ENCODE measurements at places on chromosomes 7 and 10.

- no peak for DNase-seq
Observed at GRCh38 chr7:20236790-20237189, 19.6 kb upstream of the MACC1 start.

GRCh38 chr10:58577437-58577777 is 64.7 kb downstream of the BICC1 start:
- DNase-seq, result no peak

- DNase-seq, result no peak
Observed at GRCh38 chr7:129702761-129703338, 91.3 kb downstream of the NRF1 start.

DNA sequence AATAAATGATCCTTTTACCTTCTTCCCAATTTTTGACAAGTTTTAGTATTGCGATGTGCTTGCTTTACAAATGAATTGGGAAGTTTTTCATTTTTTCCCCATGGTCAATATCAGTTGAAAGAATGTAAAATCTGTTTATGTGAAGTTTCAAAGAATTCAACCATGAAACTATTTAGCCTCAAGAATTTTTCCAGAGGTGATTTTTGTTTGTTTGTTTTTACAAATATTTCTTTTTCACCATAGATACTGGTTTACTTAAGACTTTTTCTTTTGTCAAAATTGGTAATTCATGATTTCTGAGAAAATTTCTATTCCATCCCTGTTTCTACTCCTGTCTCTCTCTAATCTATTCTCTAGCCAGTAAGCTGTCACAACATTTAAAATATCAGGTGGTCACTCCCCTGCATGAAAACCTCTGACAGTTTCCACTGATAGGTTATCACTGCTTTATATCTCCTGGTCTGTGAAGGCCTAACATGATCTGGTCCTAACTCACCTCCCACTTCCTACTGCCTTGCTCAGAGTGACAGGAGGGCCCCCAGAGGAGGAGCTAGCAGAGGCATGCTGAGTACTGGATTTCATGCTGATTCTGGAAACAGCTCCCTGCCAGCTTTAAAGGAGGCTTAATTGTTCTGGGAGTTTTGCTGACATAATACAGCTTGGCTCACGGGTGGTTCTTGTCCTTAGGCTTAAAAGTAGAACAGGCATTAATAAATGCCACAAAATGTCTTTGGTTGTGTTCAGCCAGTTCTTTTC is 7.6 kb upstream of the ARMS2 start:
- peak; percentile 19 for DNase-seq

DNA sequence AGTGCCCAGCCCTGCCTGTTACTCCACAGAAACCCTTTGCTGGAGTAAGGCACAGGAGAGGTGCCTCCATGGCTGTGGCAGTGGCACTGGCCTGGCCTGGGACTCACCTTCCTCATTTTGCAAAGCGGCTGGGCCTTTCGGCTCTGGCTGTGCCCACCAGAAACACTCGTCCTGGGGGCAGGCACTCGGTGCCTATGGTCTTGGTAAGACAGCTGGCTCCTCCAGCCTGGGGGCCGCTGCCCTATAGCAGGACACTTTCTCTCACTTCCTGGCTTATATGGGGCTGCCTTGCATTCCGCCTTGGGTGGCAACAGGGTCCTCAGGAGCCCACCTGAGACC is 13.2 kb downstream of the ZMIZ1 start:
- DNase-seq, result no peak

GRCh38 chr7:101216860-101217387 is 457 bp downstream of the PLOD3 start:
- DNase-seq, result no peak

GRCh38 chr7:30921540-30922401 is 10.1 kb downstream of the AQP1 start:
- no peak for DNase-seq

- DNase-seq, result no peak
Observed at GRCh38 chr10:6143181-6143580, 54.3 kb downstream of the RBM17 start.

- DNase-seq, result no peak
Observed at GRCh38 chr10:114545071-114545470, 113.0 kb downstream of the ABLIM1 start.

DNA sequence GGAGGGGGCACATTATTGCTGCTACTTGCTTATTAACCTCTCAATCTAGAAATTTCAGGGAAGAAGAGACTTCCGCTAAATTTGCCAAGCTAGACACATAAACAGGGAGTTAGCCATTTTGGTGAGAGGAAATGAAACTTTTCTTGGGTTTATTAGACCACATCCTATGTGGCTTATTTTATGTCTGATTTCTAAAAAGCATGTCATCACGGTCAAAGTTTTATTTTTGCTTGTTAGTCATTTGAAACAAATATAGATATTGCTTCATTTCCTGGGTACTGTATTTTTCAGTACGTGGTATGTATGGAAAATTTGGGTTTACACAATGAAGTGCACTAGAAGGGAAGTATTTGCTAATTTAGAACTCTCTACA is 144.1 kb downstream of the TCF7L2 start:
- DNase-seq, result no peak

GRCh38 chr10:60495338-60496055 is 105.8 kb upstream of the ANK3 start:
- DNase-seq, result no peak

- DNase-seq, result no peak
Observed at GRCh38 chr10:77478247-77478961, 159.2 kb downstream of the KCNMA1 start.

- DNase-seq, result no peak
Observed at GRCh38 chr7:70673778-70674570, 458.0 kb upstream of the GALNT17 start.

DNA sequence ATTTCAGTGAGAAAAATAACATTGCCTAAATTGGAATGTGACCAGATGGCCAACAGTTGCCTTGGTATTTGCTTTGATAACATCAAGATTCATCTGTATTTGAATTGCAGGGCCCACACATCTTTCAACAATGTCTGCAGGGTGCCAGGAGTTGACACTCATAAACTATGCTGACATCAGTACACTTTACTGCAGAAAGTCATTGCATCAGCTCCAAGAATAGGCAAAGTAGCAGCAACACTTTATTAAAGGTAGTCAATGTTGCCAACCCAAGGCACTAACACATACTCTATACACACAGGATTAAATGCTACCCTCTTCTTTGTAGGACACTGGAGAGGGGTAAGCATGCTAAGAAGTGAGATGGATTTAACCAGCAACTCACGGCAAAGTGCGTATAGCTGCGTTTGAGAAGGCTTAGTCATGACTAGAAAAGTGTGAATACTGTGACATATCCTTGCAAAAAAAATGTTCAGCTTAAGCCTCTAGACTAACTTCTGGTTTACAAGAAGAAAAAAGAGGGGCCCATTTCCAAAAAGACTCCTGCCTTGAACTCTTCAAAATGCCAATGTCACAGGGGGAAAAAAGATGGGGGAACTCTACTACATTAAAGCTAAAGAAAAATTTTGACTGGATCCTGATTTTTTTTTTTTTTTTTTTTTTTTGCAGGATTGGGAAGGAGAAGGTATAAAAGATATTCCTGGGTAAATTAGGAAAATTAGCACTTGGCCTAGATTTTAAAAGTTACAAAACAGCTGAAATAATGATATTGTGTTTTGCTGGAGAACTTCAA is 2.2 kb downstream of the BBIP1 start:
- DNase-seq, result no peak

GRCh38 chr7:12951397-12951801 is 264.0 kb downstream of the ARL4A start:
- DNase-seq, result no peak

DNA sequence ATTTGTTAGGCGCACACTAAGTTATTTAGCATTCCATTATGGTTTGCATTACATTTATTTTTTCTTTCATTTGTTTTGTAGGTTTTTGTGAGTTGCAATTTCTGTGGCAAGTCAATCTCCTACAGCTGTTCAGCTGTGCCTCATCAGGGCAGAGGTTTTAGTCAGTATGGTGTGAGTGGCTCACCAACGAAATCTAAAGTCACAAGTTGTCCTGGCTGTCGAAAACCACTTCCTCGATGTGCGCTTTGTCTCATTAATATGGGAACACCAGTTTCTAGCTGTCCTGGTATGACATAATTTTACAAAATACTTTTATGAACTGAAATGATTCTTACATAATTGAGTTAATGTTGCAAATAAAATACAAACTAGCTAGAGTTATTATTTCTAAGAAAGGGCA is 29.5 kb downstream of the MIOS start:
- DNase-seq, result no peak

- DNase-seq, result no peak
Observed at GRCh38 chr10:133465950-133466474, 12.3 kb downstream of the SCART1 start.

DNA sequence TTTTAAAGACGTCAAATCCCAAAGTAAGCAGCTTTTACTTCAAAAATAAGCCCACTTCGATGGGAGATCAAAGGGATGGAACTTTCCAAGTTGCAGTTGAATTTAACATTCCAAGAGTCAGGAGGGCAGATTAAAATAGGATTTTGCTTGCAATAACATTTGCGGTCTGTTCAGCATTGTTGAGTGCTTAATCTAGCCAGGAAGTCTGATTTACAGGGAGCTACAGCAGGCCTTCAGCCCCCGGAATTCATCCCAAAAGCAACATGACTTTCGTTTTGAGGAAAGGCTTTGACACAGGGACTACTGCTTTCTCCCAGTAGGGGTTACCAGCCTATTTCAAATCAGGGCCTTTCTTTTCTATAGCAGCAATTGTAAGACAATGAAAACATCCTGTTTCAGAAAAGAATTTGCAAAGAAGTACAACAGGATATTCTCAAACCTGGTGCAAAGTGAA is 279.6 kb upstream of the PITRM1 start:
- no peak for DNase-seq

- DNase-seq, result no peak
Observed at GRCh38 chr7:131945313-131945911, 389.0 kb upstream of the PODXL start.

DNA sequence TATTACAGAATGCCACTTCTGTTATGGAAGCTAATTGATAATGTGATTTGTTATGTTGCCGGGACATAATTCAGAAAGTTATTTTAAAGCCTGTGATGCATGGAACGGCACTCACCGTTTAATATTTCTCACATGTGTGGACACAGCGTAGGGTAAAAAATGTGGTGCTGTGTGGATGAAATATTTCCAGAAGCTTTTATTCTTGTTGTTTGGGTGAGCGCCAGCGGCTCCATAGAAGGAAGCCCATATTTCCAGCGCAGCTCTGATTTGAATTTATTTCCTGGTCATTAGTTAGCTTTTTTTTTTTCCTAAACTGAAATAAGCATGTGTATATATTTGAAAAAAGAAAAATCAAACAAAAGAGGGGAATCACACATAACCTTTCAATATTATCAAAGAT is 20.2 kb upstream of the NKX6-2 start:
- no peak for DNase-seq

DNA sequence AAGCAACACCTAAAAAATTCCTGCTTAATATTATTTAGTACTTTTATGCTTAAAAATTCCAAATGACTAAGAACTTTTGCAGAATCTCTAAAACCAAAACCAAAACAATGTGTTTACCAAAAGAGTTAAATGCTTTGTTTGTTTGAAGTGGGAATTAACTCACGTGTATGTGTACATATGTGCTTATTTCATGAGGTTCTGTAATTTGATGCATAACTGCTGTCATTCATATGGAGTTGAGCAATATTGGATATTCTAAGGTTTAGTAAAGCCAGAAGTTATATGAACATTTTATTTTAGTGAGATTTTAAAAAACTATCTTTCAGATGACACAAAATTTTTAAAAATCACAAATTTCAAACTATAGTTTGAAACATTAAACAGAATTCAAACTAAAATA is 157.1 kb downstream of the PIP4K2A start:
- no peak for DNase-seq

GRCh38 chr10:79203833-79204232 is 135.1 kb downstream of the ZMIZ1 start:
- DNase-seq, result no peak

DNA sequence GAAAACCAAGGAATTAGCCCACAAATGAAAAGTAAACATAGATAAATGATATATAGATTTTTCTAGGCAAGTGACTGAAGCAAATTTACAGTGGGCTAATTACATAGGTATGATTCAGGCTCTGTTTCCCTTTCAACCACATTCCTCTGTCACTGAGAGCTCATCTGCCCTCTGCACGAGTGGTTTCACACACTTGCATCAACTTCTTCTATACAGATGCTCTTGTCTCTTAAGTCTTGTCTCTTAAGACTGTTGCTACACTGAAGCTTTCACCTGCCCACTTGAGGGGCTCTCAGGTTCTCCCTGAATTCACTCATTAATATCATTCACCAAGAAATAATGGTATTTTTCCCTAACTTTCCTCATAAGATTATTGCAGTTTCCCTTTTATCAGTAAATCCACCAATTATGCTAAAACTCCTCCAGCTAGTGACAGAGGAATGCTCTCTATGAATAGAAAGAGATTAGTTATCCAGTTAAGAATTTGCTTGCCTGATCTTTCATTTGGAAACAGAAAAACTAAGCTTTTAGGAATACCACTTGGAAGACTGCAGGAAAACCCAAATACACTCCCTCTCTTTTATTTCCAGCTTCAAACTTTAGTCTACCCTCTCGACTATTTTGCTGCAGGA is 95.7 kb downstream of the ELAPOR2 start:
- DNase-seq, result no peak

GRCh38 chr7:151579644-151580043 is 59.9 kb upstream of the RHEB start:
- DNase-seq, result no peak

DNA sequence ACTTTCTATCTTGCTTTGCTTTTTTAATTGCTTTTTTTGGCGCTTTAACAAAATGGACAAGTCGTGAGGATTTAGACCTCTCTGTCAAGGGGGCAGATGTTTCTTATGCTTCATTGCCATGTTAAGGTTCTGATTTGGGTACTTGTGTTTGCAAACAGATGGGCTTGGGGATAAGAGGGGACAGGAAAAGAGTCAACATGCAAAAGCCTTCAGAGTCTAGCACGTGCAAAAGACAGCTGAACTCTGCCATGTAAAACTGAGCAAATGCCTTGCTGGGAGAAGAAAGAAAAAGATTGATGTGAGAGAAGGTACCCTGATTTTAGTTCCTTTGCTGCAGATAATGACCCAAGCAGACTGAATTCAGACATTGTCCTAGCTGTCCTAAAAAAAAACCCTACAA is 173.1 kb downstream of the KIAA1217 start:
- no peak for DNase-seq

- no peak for DNase-seq
Observed at GRCh38 chr10:127398140-127398970, 150.8 kb upstream of the NPS start.

- no peak for DNase-seq
Observed at GRCh38 chr10:11760151-11760550, 18.0 kb downstream of the ECHDC3 start.

GRCh38 chr10:55404094-55404493 is 603.1 kb upstream of the PCDH15 start:
- DNase-seq, result no peak

DNA sequence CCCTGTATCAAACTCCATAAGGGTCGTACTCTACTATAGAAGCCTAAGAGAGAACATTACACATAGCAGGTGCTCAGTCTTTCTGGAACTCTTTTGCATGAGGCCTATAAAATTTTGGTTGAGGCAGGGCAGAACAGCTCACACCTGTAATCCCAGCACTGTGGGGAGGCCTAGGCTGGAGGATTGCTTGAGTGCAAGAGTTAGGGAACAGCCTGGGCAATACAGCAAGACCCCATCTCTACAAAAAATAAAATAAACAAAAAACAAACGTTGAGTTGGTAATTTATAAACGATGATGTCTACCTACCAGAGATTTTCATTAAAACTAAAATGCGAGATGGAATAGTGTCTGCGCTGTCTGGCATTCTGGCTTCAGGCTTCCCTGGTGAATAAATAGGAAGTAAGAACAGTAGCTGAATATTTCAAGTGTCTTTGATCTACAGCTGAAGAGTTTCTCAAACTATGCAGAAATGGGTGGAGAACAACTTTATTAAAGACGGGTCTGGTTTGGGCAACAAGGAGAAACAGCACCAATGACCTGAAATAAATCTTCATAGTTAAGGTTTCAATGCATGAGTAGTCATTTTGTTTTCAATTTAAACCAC is 774 bp downstream of the PON2 start:
- no peak for DNase-seq
